T-helper 17 cell (primary cell): ENCODE measurements at places on chromosomes 7 and 10. TPM values are rescaled to one million over a fixed set of nuclear protein-coding genes. Genes with fewer than 3 reads are reported as not detected.
A peak's percentile ranks its signal among the peaks of the same experiment; 100 is the strongest.

The INHBA gene
- total RNA-seq, result 0.12 TPM

The ZNF503 gene
- total RNA-seq, result 0.50 TPM

The VGF gene
- total RNA-seq, result not detected

The AEBP1 gene
- total RNA-seq, result 4.2 TPM

The MYH16 gene
- not detected for total RNA-seq

The APBB1IP gene
- total RNA-seq, result 73.9 TPM

The PTPRN2 gene
- total RNA-seq, result 0.42 TPM

The RBM33 gene
- 178 TPM for total RNA-seq

The RBP3 gene
- total RNA-seq, result not detected

The FKBP6 gene
- total RNA-seq, result not detected

- no peaks in the 10 kb centered on the region for H3K4me1 ChIP-seq
- H3K27me3 ChIP-seq, result peaks cover 20% of the 10 kb centered on the region
- H3K36me3 ChIP-seq, result no peaks in the 10 kb centered on the region
- no peak overlapping the region for H3K27ac ChIP-seq
- no peak for DNase-seq
- H3K4me3 ChIP-seq, result no peak overlapping the region
These were observed 38.1 kb upstream of the ADGRA1 start for GRCh38 chr10:133049639-133050038.

- DNase-seq, result no peak
- no peak overlapping the region for H3K4me3 ChIP-seq
- peaks cover 24% of the 10 kb centered on the region for H3K27me3 ChIP-seq
These were observed 50.0 kb upstream of the BET1 start for GRCh38 chr7:94054130-94054529.

DNA sequence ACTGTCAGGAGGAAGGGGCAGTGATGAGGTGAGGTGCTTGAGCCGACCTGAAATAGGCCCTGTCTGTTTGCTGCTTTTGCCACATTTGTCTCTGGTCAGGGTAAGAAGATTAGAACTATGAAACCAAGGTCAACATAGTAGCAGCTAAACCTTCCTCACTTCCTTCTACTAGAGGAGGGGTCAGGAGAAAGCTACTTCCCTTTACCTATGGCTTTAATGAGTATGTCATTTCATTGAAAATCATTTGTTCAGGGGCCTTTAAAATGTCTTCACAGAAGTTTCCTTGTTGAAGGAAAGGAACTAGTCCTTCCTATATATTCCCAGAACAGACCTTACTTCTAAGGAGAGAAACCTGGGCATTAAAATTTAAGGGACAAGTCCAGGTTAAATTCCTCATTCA is 19.0 kb downstream of the HYAL4 start:
- H3K27ac ChIP-seq, result no peak overlapping the region
- H3K36me3 ChIP-seq, result no peaks in the 10 kb centered on the region
- no peak for DNase-seq
- H3K4me1 ChIP-seq, result peaks cover 3% of the 10 kb centered on the region
- peaks cover 19% of the 10 kb centered on the region for H3K27me3 ChIP-seq
- no peak overlapping the region for H3K4me3 ChIP-seq

GRCh38 chr10:36042135-36042534 is 400.0 kb upstream of the FZD8 start:
- no peaks in the 10 kb centered on the region for H3K27me3 ChIP-seq
- no peak overlapping the region for H3K4me3 ChIP-seq
- H3K27ac ChIP-seq, result no peak overlapping the region
- H3K36me3 ChIP-seq, result no peaks in the 10 kb centered on the region

GRCh38 chr7:30971440-30971839 is 7.7 kb downstream of the GHRHR start:
- H3K27me3 ChIP-seq, result peaks cover 51% of the 10 kb centered on the region
- no peak overlapping the region for H3K4me3 ChIP-seq
- DNase-seq, result no peak

GRCh38 chr10:70270952-70271351 is 12.9 kb downstream of the NPFFR1 start:
- peaks cover 5% of the 10 kb centered on the region for H3K4me1 ChIP-seq
- H3K27ac ChIP-seq, result no peak overlapping the region
- peaks cover 1% of the 10 kb centered on the region for H3K27me3 ChIP-seq
- no peaks in the 10 kb centered on the region for H3K36me3 ChIP-seq
- H3K4me3 ChIP-seq, result no peak overlapping the region

DNA sequence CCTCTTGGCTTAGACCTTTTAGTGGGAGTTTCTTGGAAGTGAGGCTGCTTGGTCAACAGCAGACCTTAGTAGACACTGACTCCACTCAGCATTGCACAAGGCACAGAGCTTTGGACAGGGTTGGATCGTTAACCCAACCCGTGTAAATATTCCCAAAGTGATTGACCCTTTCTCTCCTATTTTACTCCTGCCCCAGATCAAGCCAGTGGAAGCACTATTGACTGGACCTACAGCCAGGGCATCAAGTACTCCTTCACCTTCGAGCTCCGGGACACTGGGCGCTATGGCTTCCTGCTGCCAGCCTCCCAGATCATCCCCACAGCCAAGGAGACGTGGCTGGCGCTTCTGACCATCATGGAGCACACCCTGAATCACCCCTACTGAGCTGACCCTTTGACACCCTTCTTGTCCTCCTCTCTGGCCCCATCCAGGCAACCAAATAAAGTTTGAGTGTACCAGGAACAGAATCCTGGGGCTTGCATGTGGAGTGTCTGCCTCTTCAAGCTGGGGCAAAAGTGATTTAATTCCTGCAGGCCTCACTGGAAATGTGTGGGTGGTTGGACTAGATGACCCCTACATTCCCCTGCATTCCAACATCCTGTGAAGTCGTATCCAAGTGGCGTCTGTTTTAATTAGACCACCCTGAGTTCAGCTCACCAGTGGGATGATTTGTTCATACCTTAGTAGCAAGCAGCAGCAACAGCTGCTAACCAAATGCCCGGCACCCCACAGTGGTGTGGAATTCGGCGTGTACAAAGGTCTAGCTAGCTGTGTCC is 7.5 kb downstream of the CPA1 start:
- H3K4me1 ChIP-seq, result peaks cover 2% of the 10 kb centered on the region
- H3K27me3 ChIP-seq, result peaks cover 5% of the 10 kb centered on the region
- peaks cover 2% of the 10 kb centered on the region for H3K36me3 ChIP-seq
- H3K4me3 ChIP-seq, result no peak overlapping the region

GRCh38 chr7:8160779-8161345 is 101.1 kb downstream of the ICA1 start:
- DNase-seq, result no peak
- H3K36me3 ChIP-seq, result no peaks in the 10 kb centered on the region
- H3K27me3 ChIP-seq, result no peaks in the 10 kb centered on the region
- H3K4me1 ChIP-seq, result no peaks in the 10 kb centered on the region
- no peak overlapping the region for H3K27ac ChIP-seq

DNA sequence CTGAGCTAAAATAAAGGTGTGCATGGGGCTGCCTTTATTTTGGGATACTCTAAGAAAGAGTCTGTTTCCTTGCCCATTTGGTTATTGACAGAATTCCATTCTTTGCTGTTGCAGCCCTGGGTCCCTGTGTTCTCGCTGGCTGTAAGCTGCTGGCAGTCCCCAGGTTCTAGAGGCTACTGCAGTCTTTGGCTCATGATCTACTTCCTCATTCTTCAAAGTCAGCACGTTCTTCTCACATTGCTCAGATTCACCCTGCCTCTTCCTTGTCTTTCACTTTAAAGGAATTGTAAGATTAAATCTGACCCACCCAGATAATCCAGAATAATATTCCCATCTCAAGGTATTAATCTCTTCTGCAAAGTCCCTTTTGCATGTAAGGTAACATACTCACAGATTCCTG is 620.3 kb downstream of the CCSER2 start:
- H3K36me3 ChIP-seq, result no peaks in the 10 kb centered on the region
- H3K4me3 ChIP-seq, result no peak overlapping the region
- H3K27ac ChIP-seq, result no peak overlapping the region
- DNase-seq, result no peak
- no peaks in the 10 kb centered on the region for H3K4me1 ChIP-seq

DNA sequence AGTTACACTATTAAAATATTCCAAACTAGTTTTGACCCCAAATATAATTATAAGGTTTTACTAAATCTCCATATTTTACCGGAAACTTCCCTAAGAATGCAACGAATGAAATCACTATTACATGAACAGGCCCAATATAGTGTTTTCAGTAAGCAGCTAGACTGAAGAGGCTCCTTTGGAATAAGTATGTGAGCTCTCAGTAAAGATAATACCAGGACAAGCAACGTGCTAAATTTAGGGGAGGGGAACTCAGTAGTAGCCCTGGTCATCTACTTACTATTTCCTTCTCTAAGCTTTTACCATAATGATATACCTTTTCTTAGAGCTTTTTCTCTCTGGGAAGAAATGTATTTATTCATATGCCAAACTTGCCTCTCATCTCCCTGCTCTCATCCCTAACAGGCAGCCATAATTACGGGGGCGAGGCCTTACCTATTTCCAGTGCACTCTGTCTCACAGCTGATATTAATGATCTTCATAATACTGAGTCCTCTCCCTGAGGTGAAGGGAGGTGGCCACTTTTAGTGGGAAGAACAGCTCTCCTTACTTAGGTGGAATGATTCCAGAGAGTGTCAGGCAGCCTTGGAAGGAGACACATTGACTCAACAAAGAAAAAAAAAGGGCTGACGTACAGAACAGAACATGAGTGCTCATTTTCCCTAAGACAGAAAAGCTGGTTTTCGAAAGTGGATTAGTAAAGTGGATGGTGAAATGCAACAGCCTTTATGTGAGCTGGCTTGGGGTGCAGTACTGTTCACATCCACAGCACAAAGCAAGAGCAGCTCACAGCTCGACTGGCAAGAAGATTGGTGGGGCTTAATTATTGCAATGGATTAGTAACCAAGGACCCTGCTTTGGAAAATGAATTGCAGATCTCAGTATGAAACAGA is 165.4 kb downstream of the GLI3 start:
- no peak overlapping the region for H3K27ac ChIP-seq
- H3K4me1 ChIP-seq, result no peaks in the 10 kb centered on the region
- H3K27me3 ChIP-seq, result peaks cover 12% of the 10 kb centered on the region
- no peaks in the 10 kb centered on the region for H3K36me3 ChIP-seq
- no peak for DNase-seq
- no peak overlapping the region for H3K4me3 ChIP-seq

GRCh38 chr10:101223274-101224059 is 5.8 kb downstream of the LBX1 start:
- H3K27me3 ChIP-seq, result peaks cover 85% of the 10 kb centered on the region
- H3K4me3 ChIP-seq, result peak overlapping the region; percentile 73
- H3K36me3 ChIP-seq, result peaks cover 10% of the 10 kb centered on the region
- no peak overlapping the region for H3K27ac ChIP-seq

GRCh38 chr7:102155821-102156441 is 130.7 kb upstream of the SH2B2 start:
- H3K36me3 ChIP-seq, result peaks cover 3% of the 10 kb centered on the region
- H3K27me3 ChIP-seq, result no peaks in the 10 kb centered on the region
- no peak overlapping the region for H3K4me3 ChIP-seq
- H3K4me1 ChIP-seq, result peaks cover 2% of the 10 kb centered on the region
- no peak overlapping the region for H3K27ac ChIP-seq

GRCh38 chr10:86225103-86225782 is 141.4 kb downstream of the GRID1 start:
- DNase-seq, result no peak
- H3K4me3 ChIP-seq, result no peak overlapping the region

DNA sequence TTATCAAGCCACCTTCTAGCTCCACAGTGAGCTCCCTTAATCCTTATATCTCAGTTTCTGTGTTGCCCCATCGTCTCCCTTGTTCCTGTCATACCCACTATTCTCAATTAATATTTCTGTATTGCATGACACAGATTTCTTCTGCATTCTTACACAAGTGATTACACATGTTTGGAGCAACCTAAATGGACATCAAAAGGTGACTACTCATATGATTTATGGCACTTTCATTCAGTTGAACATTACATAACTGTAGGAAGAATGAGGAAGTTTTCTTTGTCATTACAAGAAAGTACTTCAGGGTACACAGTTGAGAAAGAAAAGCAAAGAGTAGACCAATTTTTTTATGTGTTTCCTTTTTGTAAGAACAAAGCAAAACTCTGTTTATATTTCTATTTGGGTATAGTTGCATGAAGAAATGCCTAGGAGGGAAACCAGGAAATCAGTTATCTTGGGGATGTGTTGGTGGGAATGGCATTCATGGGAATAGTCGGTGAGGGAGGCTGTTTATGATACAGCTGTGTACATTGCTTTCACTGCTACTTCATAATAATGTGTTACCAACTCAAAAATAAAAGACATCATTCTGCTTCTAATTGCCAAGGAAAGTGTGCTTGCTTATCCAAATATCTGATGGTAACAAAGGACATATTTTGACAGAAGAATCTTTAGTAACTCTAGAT is 23.6 kb upstream of the PRSS37 start:
- no peak overlapping the region for H3K4me3 ChIP-seq
- H3K27ac ChIP-seq, result no peak overlapping the region
- DNase-seq, result no peak
- no peaks in the 10 kb centered on the region for H3K4me1 ChIP-seq
- no peaks in the 10 kb centered on the region for H3K27me3 ChIP-seq

DNA sequence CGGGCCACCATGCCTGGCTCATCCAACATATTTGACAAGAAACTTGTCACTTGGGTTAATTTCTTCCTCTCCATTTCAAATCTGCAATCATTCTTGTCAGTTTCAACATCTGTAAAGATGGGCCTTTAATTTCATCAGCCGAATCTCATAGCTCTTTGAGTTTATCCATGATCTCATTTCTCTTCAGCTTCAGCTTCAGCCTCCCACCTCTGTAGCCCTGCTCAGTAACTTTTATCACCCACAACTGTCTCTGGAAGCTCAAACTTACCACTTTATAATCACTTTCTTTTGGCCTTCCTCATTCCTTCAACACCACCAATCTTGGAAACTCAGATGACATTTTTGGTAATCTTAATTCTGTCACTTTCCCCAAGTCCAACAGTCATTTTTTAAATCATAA is 83.2 kb downstream of the CPED1 start:
- peaks cover 2% of the 10 kb centered on the region for H3K4me1 ChIP-seq
- H3K27ac ChIP-seq, result peak overlapping the region; percentile 32
- H3K27me3 ChIP-seq, result peaks cover 52% of the 10 kb centered on the region
